Esophagus muscularis mucosa (tissue), 4 donors: ENCODE measurements at places on chromosomes 4 and X. TPM values are rescaled to one million over a fixed set of nuclear protein-coding genes. Genes with fewer than 3 reads are reported as not detected.

Gene STARD8
- total RNA-seq, result 11.3 TPM

Gene ASMT
- total RNA-seq, result not detected

Gene SLBP
- total RNA-seq, result 41.5 TPM

Gene TRIM75
- not detected for total RNA-seq

Gene LAGE3
- total RNA-seq, result 21.7 TPM

GRCh38 chr4:95910749-95911148 lies 70.9 kb downstream of the PDHA2 start:
- H3K4me3 ChIP-seq, result no peak overlapping the region
- H3K36me3 ChIP-seq, result no peaks in the 10 kb centered on the region
- no peaks in the 10 kb centered on the region for H3K4me1 ChIP-seq
- no peak overlapping the region for H3K27ac ChIP-seq

DNA sequence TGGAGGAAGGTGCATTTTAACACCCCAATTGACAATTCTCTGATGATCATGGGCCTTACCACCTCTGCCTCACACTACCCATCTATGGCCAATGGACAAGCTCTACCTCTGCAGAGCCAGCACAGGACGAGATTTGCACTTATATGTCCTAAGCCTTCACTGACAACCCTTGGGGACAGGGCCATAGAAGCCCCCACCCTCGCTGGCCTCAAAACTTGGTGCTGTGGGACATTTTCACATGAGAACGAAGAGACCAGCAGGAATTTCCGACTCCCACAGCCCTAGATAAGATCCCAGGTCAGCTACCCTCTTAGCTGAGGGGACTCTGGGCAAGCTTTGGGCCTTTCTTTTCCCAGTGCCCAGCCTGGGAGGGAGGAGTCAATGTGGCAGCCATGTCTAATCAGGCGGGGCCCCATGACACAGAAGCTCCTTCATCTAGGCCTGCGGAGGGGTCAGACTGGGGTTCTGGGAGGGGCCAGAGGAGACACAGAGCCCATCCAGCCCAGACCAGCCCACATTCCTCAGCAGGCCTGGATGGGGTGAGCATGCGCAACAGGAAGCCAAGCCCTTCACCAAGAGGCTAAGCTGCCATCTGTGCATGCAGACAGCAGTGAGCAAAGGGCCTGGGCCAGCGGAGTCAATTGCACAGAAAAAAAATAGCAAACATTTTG lies 12.1 kb downstream of the PJA1 start:
- DNase-seq, result peak; percentile 47
- no peaks in the 10 kb centered on the region for H3K36me3 ChIP-seq
- H3K27ac ChIP-seq, result no peak overlapping the region
- no peak overlapping the region for H3K4me3 ChIP-seq
- H3K27me3 ChIP-seq, result no peaks in the 10 kb centered on the region

DNA sequence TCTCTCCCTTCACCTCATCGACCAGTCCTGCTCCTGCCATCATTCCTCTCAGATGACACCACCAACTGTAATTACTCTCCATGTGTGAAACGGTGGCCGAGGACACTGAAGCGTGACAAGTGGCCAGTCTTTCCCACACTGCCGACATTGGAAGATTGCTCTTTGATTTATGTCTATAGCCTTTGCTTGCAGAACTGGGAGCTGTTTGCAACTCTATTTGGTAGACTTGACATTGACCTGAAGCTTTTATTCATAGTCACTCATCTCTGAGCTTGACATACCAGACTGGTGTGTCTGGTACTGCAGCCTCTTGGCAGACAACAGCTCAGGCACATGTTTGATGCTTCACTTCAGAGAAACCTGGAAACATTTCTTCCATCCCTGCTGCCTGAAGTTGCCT lies 121.8 kb upstream of the GALNT7 start:
- H3K27ac ChIP-seq, result no peak overlapping the region
- no peaks in the 10 kb centered on the region for H3K36me3 ChIP-seq
- DNase-seq, result no peak
- no peak overlapping the region for H3K4me3 ChIP-seq

GRCh38 chr4:170853422-170854021 lies 763.8 kb upstream of the AADAT start:
- no peaks in the 10 kb centered on the region for H3K4me1 ChIP-seq
- H3K36me3 ChIP-seq, result no peaks in the 10 kb centered on the region
- H3K27ac ChIP-seq, result no peak overlapping the region
- no peaks in the 10 kb centered on the region for H3K27me3 ChIP-seq
- DNase-seq, result no peak
- H3K4me3 ChIP-seq, result no peak overlapping the region

- no peak overlapping the region for H3K27ac ChIP-seq
- DNase-seq, result no peak
- H3K27me3 ChIP-seq, result no peaks in the 10 kb centered on the region
- H3K4me1 ChIP-seq, result no peaks in the 10 kb centered on the region
Measured at GRCh38 chrX:3026074-3026815, 15.0 kb upstream of the ARSF start.

DNA sequence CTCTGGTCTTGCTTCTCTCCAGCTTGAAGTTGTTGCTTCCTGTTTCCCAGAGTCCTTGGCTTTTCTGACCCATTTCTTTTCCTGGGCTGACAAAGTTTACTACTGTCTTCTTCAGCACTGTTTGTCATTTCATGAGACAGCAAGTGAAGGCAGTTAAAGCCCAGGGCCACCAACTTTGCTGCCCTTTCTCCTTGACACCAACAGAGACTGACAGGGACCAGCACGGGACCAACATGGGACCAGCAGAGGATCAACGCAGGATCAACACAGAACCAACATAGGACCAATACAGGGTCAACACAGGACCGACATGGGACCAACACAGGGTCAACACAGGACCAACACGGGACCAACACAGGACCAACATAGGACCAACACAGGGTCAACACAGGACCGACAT lies 34.9 kb downstream of the RNF212 start:
- H3K27ac ChIP-seq, result no peak overlapping the region
- H3K4me1 ChIP-seq, result no peaks in the 10 kb centered on the region
- no peak for DNase-seq
- no peaks in the 10 kb centered on the region for H3K27me3 ChIP-seq

DNA sequence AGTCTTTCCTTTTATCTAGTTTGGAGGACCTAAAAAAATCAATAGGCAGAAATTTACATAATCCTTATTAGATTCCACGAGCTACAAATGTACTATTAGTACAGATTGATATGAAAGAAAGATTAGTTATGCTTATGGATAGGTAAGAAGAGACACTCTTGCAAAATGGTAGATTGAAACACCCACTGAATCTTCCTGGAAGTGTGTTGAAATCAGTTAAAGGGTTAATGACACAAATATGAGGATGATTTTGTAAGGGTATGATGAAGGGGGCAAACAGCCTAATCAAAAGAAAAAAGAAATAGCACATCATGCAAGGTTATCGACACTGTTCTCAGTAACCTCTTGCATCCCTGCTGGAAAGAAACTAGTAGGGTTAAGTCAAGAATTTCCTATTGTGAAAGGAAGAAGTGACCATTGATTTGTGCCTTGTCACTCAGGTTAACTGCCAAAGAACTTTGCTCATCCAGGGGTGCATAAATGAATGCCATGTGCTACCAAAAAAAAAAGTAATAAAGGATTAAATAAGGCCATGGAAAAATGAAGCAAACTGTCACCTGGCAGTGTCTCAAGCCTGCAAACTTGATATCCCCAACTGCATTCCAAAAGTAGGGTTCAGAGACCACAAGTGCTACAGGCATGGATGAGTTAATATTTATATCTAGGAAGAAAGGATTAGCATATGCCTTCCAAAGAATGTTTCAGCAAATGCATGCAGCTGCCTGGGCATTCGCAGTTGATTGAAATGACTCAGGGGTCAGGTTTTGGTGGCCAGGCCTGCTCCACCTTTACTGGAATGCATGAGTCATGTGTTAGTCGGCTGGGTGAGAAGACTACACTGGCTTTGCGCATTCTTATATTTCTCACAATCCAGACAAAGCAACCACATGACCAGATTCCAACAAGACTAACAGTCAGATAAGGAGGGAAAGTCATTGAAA lies 78.3 kb upstream of the ATXN3L start:
- no peak overlapping the region for H3K4me3 ChIP-seq
- H3K36me3 ChIP-seq, result no peaks in the 10 kb centered on the region
- peaks cover 8% of the 10 kb centered on the region for H3K4me1 ChIP-seq
- DNase-seq, result no peak
- peak overlapping the region; percentile 45 for H3K27ac ChIP-seq

DNA sequence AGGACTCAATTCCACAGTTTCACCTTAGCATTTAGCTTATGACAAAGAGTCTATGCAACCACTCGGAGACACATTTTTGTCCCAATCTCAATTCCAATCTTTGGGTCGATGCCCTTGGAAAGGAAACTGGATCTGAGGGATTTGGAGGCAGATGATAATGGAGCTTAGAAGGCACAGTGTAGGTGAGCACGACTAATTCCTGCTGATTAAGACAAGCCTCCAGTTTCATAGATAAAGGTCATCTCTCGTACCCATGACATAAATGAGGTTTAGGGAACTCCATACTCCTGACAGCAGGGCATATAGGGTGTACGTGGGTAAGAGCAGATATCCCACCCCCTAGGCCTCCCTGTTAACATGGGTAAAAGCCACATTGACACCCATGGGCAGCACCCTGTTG lies 24.4 kb upstream of the ZNF718 start:
- peaks cover 4% of the 10 kb centered on the region for H3K36me3 ChIP-seq
- no peak overlapping the region for H3K4me3 ChIP-seq
- no peak for DNase-seq
- H3K27me3 ChIP-seq, result no peaks in the 10 kb centered on the region
- no peak overlapping the region for H3K27ac ChIP-seq

DNA sequence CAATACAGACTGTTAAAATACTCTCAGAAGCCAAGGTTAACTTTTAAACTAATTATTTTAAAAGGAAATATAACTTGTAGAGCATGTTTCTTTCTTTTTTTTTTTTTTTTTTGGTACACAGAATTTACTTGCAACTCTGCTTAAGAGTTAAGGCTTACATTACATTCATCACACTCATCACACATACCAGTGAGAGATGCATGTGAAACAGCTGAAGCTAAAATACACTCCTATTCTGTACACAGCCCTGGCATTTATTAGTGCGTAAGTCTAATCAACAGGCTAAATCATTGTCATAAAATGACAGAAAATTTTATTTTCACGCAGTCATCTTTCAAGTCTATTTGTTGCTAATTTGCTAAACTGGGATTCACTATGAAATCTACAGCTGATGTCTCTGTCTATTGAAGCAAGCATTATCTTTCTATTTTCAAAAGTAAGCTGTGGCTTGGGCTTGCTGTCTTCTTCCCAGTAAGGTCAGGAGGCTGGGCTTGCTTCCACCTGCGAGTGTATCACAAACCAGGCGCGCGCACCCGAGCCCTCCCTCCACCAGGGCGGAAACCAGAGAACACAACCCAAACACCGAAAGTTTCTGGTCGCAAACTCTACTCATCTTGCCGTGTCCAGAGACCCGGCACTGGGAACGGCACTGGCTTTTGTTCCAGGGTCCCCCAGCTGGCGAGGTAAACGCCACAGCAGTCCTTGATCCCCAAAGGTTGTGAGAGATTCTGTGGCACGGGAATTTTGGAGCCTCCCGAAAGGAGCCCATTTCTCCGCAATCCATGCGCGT lies 3.9 kb downstream of the MAML3 start:
- no peaks in the 10 kb centered on the region for H3K27me3 ChIP-seq
- peak overlapping the region; percentile 97 for H3K27ac ChIP-seq
- H3K4me3 ChIP-seq, result peak overlapping the region; percentile 89
- peak; percentile 96 for DNase-seq
- no peaks in the 10 kb centered on the region for H3K4me1 ChIP-seq
- no peaks in the 10 kb centered on the region for H3K36me3 ChIP-seq

DNA sequence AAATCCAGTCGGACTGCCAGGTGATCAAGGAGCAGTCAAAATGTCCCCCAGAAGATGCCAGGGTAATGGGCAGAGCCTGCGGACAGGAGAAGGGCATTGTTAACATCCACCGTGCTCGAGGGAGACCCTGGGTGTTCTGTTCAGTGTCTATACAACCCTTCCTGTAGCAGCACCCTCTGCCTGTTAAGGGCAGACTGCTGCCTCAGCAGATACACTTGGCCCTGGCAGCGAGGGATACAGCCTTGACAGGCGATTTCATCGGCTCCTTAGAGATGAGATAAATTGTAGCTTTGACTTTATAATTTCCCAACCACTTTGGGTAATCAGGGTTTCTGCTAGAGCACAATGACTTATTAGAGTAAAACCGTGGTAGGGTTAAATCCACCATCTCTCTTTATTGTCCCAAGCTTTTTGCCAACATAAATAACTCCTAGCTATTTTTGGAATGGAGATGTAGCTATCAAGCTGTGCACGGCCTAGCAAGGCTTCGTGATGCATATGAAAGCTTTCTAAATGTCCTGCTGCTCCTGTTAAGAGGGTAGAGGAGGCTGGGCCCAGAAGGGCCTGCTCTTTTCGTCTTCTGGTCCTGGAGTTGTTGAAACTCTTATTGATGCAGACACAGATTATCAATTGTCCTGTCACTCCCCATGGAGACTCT lies 195.9 kb downstream of the CPEB2 start:
- H3K27me3 ChIP-seq, result no peaks in the 10 kb centered on the region
- H3K4me1 ChIP-seq, result peaks cover 3% of the 10 kb centered on the region
- DNase-seq, result no peak
- H3K36me3 ChIP-seq, result no peaks in the 10 kb centered on the region

- no peaks in the 10 kb centered on the region for H3K27me3 ChIP-seq
- H3K4me1 ChIP-seq, result no peaks in the 10 kb centered on the region
- no peaks in the 10 kb centered on the region for H3K36me3 ChIP-seq
- DNase-seq, result no peak
- H3K4me3 ChIP-seq, result no peak overlapping the region
Measured at GRCh38 chrX:125096469-125096868, 223.2 kb upstream of the TEX13C start.

- H3K36me3 ChIP-seq, result no peaks in the 10 kb centered on the region
- peaks cover 24% of the 10 kb centered on the region for H3K4me1 ChIP-seq
- no peak for DNase-seq
- H3K27ac ChIP-seq, result peak overlapping the region; percentile 64
- no peaks in the 10 kb centered on the region for H3K27me3 ChIP-seq
- peak overlapping the region; percentile 36 for H3K4me3 ChIP-seq
Measured at GRCh38 chrX:40933132-40933705, 152.0 kb upstream of the USP9X start.

- H3K36me3 ChIP-seq, result no peaks in the 10 kb centered on the region
- no peak for DNase-seq
- H3K4me3 ChIP-seq, result peak overlapping the region; percentile 69
- H3K4me1 ChIP-seq, result peaks cover 25% of the 10 kb centered on the region
Measured at GRCh38 chrX:74422576-74423288, 1.4 kb downstream of the SLC16A2 start.

GRCh38 chr4:8244001-8244757 lies 25.4 kb upstream of the HTRA3 start:
- no peak overlapping the region for H3K4me3 ChIP-seq
- H3K36me3 ChIP-seq, result peaks cover 3% of the 10 kb centered on the region
- DNase-seq, result no peak
- H3K27ac ChIP-seq, result no peak overlapping the region
